ENCODE measurements at places on chromosomes 11 and 22.

GRCh38 chr11:2975594-2975993 lies 16.5 kb downstream of the NAP1L4 start:
- peak; percentile 46 for DNase-seq

GRCh38 chr11:30049214-30049613 lies 32.4 kb upstream of the KCNA4 start:
- no peak for DNase-seq

DNA sequence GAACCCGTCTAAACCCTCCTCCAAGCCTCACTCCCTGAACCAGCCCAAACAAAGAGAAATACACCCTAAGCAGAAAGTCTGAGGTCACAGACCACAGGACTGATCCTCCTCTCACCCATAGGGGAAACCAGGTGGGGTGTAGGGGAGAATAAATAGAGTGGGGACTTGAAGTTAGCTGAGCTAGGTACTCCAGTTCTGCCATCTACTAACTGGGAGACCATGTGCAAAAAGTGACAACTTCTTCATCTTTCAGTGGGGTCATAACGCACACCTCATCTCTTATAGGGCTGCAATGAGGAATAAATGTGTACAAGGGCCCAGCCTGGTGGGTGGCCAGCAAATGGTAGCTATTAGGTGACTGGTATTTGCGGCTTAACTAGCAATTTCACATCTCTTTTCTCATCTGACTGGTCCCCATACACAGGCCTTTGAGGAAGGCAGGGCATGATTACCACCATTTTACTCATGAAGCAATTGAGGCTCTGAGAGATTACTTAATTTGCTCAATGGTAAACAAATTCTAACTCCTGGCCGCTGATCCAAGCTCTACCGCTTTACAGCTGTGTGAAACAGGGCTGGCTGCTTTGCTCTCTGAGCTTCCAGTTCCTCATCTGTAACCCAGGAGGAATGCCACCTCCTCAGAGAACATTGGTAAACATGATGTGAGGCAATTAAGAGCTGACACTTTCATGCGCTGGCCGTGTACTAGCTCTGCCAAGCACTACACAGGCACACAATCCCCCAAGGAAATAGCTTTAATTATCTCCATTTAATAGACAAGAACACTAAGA lies 16.6 kb downstream of the TBC1D10A start:
- DNase-seq = no peak

GRCh38 chr22:20786536-20786979 lies 12.6 kb downstream of the SERPIND1 start:
- no peak for DNase-seq

DNA sequence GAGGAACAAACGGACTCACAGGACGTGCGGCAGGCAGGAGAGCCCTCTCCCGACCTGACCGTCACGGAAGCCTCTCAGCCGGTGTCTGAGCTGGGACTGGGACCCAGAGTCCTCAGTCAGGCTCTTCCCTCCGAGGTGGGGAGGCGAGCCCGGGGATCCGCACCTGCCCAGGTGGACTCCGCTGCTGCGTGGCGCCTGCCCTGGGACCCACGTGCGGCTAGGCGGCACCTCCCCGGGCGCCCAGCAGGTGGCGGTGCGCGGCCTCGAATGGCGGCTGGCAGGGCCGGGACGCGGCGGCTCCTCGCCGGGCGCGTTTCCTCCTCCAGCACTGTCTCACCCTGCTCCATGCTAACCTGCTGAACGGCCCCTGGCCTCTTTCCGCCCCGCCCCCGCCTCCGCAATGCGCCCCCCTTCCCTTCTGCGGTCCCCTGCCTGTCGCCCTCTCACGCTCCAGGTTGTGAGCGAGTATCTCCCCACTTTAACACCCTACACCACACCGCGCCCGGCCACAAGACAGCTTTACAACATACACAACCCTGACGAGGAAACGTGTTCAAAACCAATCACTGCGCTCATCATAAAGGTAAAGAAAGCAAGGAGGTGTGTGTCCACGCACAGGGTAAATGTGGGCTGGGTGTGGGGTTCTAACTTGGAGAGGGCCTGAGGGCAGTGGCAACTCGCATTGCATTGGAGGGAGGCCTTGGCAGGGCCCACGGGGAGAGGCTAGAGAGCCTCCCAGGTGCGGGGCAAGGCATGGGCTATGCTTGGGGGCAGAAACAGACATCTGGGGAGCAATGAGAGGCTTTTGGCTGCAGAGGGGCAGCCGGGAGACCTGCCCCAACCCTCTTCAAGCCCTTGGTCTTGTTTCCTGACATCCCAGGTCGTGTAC lies 25.9 kb upstream of the ATXN10 start:
- peak; percentile 65 for DNase-seq

- peak; percentile 9 for DNase-seq
Measured at GRCh38 chr11:122749005-122749687, 89.2 kb upstream of the CRTAM start.

DNA sequence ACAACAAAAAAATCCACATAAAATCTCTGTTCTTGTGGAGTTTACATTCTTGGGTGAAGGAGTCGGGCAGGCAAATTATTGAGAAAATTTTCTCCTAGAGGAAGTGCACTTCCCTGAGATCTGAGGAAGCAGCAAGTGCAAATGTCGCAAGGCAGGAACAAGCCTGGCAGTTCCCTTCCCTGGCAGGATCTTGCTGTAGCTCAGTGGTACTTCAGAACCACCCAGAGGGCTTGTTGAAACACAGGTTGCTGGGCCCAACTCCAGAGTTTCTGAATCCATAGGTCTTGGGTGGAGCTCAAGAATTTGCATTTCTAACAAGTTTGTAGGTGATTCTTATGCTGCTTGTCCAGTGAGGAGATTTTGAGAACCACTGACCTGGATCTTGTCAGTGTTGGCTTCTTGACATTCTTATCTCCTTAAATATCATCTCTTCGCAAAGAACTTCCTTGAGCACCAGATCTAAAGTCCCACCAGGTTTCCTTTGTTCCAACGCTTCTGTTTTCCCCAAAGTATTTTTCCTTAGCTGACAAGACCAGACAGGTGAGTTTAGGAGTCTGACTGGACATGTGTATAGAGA lies 9.6 kb downstream of the QSER1 start:
- DNase-seq = no peak

GRCh38 chr11:57359896-57360690 lies 20.9 kb downstream of the PRG3 start:
- no peak for DNase-seq

DNA sequence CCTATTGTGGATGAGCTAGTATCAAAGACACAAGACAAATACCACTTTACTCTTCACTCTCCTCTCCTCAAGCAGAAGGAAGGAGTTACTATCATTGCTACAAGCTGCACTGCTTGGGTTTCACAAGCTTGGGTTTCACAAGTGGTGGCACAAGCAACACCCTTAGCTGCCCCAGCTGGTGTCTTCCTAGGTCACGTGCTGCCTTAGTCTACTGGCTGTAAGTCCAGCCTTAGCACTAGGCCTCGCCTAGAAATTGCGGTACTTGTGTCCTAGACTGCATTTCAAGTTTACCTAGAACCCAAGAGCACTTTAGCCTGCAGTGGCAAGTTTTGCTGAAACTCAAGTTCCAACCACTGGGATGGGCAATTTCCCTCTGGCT lies 86.6 kb downstream of the EHF start:
- no peak for DNase-seq

DNA sequence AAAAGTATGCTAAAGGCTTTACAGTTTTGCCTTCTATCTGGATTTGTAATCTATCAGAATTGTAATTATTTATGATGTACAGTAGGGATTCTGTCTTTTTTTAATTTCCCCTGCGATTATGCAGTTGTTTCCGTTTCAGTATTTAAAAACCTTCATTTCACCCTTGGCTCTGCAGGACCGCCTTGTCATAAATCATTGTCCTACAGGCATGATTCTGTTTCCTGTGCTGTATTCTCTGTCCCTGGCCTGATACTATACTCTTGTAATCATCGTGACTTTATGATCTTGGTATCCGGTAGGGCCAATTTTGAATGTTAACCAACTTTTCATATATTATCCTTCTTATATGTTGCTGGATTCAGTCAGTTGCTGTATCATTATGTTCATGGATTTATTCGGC lies 151.7 kb downstream of the ATXN10 start:
- no peak for DNase-seq

- DNase-seq = no peak
Measured at GRCh38 chr11:114275280-114275679, 20.9 kb upstream of the NNMT start.

DNA sequence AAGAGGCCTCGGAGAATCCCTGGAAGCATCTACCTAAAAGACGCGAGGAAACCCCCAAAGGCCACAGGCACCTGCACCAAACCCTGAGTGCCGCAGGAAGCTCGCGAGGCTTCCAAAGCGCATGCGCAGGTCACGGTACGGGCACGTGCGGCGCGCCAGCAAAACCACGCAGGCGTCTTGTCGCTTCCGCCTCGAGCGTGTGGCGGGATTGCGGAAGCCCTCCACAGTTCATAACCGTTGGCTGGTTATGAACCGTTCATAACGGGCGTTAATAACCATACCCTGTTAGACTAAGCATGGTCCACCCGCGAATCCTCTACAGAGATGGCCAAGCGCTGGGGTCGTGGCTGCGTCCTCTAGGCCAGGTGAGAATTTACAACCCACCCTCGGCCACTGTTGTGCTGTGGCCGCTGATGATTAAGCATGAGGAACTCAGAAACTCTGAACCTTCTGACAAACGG lies 46.4 kb downstream of the MORC2 start:
- peak; percentile 61 for DNase-seq

DNA sequence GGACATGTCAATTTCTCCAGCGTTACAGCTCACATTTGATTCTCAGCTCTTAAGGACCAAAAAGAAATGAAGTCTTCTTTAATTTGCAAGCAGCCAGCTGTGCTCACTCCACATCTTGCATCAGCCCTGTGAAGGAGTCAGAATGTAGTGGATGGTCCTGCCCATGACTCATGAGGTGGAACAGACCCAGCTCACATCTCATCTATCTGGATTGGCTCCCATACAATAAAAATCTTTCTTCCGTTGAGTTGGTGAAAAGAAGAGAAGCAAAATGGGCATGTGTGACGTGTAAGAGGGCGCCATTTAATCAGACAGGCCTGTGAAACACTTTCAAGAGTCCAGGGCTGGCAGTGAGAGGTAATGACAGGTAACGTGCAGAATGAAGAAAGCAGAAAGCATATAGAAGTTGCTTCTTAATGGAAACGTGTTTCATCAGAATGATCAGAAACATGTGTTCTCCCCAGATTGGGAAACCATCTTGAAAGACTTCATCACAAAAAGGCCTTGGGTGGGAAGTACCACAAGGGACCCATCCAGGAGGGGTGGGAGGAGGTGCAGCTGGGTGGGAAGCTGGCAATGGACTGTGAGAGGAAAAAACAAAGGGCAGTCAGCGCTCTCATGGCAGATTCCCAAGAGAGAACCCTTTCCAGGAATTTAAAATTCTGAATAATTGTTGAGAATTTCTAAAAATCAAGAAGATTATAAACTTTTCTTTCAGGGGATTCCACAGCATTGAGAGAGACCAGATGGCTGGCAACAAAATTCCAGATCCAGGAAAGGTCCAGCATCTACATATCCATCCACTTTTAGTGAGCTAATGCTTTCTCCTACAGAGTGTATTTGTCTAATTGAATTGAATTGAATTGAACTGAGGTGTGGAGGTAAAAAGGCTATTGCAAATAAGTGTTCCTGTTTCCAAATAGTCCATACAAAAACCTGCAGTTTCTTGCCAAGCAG lies 57.0 kb downstream of the ETS1 start:
- DNase-seq = no peak

- no peak for DNase-seq
Measured at GRCh38 chr22:28734393-28734792, 7.2 kb downstream of the CHEK2 start.

- no peak for DNase-seq
Measured at GRCh38 chr11:33490842-33491370, 209.7 kb downstream of the C11orf91 start.

GRCh38 chr11:102611291-102611690 lies 13.8 kb downstream of the MMP20 start:
- DNase-seq = no peak

DNA sequence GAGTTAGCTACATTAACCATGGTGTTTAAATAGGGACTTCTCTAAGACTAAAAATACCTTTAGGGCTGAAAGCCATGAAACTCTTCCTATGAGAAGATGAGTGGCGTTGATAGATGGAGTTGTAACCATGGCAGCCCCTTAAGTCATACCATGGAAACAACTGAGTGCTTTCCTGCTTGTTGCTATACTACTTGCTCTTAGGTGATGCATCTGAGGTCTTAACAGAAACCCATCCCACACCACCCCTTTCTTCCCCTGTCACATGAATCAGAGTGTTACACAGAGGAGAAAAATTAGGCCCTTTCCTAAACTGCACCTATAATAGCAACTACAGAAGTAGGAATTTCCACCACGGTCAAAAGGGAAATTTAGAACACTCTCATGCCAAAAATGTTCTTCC lies 64.3 kb upstream of the ZC3H12C start:
- DNase-seq = no peak

- DNase-seq = no peak
Measured at GRCh38 chr11:13889552-13890249, 72.8 kb upstream of the SPON1 start.

- DNase-seq = no peak
Measured at GRCh38 chr22:22882033-22882717, 5.4 kb upstream of the IGLL5 start.

DNA sequence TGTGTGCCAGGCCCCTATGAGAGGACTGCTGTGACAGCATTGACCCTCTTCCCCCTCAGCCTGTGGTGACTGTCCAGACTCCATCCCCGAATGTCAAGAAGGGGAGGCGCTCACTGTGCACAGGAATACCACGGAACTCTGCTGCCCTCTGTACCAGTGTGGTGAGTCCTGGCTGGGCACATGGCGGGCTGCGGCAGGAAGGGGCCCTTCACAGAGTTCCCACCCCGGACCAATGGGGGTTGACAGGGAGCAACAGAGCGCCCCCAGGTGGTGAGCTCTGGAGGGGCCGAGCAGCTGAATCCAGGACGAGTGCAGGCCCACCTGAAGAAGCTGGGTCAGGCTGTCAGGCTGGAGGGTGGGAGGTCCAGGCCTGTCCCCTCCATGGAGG lies 83.8 kb upstream of the MYOD1 start:
- DNase-seq = no peak

- DNase-seq = no peak
Measured at GRCh38 chr22:34587357-34588356, 478.3 kb upstream of the ISX start.

- DNase-seq = no peak
Measured at GRCh38 chr22:39405346-39406085, 5.9 kb downstream of the TAB1 start.

- no peak for DNase-seq
Measured at GRCh38 chr11:65492637-65493366, 6.0 kb upstream of the MALAT1 start.
